Stimulated activated CD8-positive, alpha-beta memory T cell treated with anti-CD3 and anti-CD28 coated beads, Interleukin-2, amount 100 ng/mL, for 48 hours (primary cell): ENCODE measurements at places on chromosomes 5 and 9.

DNA sequence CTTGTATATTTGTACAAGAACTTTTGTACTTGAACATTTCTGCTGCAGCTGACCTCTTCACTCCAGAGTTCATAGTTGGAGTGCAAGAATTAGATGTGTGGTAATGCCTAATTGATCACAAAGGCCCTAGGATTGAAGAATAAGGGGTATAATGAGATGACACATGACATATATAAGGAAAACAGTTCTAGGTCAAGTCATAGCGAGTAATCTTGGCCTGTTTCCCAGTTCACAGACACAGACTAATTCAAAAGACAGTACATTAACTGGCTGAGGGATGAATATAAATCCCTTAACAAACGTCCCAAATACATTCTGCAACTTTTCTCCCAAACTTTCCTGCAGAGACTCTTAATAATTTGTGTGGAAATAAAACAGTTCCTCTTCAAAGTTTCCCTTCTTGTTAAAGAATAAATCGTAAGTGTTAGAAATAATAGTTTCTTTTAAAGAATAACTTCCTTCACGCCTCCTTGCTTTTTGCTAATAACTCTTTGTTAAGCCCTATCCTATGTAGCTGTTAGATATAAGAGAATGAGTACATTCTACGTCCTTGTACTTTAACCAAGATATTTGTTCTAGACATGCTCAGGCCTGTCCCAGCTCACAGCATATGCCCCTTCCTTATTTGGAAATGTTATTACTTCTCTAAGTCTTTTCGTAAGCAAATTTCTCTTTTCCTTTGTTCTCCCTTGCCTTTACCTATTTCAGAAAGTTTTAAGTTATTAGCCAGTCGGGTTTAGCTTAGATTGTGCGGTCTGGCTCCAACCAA lies 556.4 kb upstream of the CTNND2 start:
- DNase-seq: no peak

DNA sequence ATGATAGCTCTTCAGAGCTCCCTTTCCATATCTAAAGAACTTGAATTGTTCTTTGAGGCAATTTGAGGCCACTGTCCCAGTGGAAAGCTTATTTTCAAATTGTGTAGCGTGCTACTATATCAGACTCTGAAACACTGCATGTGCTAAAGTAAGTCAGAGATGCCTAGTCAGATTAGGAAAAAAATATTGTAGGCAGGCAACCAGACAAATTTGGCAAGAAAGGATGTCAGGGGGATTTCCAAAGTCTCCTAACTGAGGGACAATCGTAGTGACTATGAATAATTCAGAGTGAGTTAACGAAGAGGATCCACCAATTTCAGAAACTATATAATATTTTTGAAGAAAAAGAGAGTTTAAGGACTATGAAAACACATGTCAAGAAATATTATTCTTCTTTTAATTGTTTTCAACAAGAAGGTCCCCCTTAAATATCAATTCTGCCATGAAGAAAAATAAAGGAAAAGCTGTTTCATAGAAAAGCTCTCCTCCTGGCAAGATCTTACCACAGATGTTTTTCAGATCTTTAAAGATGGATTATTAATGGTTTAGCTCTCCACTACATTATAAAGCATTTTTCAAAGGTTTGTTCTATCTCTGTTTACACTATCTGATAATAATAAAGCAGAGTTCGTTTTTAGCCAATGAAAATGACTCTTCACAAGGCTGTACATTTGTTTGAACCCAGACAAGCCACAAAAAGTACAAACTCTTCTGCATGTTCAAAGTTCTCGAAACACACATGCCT lies 273.5 kb upstream of the PTGER4 start:
- DNase-seq: no peak

DNA sequence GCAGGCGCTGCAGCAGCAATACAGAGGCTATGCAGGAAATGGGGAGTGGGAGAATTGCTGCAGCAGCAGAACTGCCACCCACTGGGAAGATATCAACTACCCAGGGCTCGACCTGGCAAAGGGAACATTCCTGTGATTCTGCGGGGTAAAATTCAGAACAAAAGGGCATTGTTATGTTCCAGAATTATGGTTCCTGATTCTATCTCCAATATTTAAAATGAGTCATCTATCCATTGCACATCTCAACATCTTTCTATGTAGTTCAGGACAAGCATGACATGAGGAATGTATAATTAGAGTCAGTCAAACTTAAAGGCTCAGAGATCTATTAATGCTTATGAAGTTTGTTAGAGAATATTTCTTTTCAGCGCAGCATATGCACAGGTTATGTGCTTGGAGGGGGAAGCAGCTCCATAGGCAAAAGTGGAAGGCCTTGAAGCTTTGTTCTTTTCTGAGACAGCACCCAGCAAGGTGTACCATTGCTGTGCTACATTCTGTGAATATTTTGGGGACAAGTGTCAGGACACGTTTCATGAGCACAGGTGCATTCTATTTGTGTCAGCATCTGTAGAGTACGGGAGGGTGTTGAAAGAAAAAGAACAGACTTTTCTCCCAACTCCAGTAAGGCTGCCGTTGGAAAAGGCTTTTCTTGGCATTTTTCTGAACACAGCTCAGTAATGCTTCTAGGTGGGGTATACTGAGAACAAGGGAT lies 395.6 kb upstream of the MPDZ start:
- no peak for DNase-seq

GRCh38 chr5:159890141-159890540 lies 26.1 kb upstream of the ADRA1B start:
- no peak for DNase-seq

GRCh38 chr5:157767689-157768088 lies 24.2 kb downstream of the LSM11 start:
- DNase-seq: no peak

GRCh38 chr5:56633950-56634349 lies 181.4 kb upstream of the MAP3K1 start:
- no peak for DNase-seq

GRCh38 chr5:156340893-156341292 lies 13.9 kb downstream of the SGCD start:
- no peak for DNase-seq

- DNase-seq: no peak
These were observed 21.6 kb upstream of the HEMGN start for GRCh38 chr9:97959585-97959984.

DNA sequence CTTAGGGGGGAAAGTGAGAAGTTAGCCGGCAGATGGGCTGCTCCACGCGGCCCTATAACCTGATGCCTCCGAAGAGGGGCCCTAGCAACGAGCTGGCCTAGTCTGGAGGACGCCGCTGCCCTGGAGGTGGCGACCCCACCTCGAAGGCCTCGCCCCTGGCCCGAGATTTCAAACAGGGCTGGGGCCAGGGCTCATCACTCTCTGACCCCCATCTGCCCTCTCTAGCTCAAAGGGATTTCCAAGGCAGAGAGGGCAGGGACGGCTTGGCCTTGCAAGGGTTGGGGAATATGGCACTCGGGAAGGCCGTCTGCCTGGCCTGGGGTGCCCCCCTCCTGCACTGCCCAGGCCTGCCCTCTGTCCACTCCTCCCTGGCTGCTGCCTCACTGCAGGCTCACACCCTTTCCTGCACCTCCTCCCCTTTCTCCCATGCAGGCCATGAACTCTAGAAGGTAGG lies 25.5 kb upstream of the TIFAB start:
- no peak for DNase-seq

- DNase-seq: no peak
These were observed 2.5 kb upstream of the ISL1 start for GRCh38 chr5:51380603-51381207.

DNA sequence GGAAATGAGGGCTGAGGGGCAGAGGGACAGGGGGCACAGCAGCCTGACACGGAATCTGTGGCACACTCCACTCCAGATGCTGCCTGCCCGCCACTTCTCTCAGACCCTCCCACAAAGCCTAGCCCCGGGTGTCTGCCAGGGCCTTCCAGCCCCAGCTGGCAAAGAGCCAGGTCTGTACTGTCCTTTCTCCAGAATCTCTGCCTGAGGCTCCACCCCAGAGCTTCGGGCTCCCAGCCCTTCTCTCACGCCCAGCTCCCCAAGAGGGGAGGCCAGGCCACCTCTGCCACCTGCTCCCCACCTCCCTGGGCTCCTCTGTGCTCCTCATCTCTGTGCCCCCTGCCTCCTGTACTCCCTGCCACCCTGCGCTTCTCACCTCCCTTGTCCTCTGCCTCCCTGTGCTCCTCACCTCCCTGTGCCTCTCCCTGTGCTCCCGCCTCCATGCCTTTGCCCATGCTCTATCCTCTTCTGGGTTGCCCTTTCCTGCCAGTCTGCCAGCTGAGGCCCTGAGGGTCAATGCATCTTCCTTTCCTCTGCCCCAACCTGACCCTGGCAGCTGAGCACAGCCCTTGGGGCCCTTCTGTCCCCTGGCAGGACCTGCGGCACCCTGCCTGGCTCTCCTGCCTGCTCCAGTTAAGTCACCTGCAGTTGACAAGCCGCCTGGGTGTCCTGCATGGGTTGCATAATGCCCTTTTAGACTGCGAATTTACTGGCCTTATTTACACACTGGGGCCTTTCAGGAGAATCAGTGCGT lies 36.4 kb downstream of the RASGEF1C start:
- no peak for DNase-seq

DNA sequence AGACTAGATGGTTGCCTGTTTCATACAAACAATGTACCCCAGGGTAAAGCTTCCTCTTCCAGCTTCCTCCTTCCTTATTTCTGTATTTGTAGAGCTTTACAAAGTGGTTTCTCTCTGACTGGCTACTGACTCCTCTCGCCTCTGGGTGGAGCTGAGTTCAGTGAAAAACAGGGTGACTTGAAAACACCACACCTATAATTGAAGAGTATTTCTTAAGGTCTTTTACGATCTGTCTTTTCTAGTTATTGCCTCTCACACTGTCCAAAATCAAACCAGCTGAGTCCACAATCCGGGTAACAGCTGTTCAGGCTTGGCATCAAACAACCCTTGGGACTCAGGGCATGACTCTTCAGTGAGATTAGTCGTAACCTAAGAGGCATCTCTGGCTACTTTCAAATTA lies 200.4 kb downstream of the ARRDC3 start:
- no peak for DNase-seq

DNA sequence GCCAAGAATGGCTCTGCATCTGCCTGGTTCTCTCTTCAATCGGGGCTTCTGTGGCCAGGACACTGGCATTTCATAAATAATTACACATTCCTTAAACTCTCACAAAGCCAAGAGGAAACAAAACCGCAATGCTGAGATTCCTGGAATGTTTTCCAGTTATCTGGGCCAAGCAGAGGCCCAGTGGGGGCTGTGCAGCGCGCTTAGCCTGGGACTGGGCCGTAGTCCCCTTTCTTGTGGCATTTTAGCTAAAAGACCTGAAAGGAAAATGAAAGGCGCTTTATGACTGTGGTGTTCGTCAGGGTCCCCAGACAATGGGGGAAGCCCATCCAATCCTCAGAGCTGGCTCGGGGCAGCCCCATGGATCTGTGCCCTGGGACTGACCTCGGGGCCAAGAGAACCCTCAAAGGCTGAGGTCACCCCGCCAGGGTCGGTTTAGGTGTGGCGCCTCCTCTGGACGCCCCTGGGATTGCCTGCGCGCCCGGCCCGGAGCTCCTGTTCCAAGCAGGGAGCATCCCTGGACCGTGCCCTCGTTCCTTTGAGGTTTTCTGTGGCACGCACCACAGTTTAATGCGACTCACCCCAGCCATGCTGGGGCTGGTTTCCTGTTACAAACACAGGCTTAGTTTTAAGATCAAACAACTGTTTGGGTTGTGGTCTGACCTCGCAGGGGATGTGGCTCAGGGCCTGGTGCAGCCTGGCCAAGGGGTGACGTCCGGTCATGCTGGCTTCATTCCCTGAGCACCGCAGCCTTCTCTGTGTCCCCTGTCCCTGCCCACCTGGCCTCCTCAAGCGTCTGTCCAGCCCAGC lies 51.5 kb upstream of the NKD2 start:
- peak; percentile 48 for DNase-seq

- no peak for DNase-seq
These were observed 58.2 kb downstream of the NSUN2 start for GRCh38 chr5:6574537-6575245.

GRCh38 chr5:73484511-73484910 lies 13.7 kb upstream of the BTF3 start:
- DNase-seq: no peak

DNA sequence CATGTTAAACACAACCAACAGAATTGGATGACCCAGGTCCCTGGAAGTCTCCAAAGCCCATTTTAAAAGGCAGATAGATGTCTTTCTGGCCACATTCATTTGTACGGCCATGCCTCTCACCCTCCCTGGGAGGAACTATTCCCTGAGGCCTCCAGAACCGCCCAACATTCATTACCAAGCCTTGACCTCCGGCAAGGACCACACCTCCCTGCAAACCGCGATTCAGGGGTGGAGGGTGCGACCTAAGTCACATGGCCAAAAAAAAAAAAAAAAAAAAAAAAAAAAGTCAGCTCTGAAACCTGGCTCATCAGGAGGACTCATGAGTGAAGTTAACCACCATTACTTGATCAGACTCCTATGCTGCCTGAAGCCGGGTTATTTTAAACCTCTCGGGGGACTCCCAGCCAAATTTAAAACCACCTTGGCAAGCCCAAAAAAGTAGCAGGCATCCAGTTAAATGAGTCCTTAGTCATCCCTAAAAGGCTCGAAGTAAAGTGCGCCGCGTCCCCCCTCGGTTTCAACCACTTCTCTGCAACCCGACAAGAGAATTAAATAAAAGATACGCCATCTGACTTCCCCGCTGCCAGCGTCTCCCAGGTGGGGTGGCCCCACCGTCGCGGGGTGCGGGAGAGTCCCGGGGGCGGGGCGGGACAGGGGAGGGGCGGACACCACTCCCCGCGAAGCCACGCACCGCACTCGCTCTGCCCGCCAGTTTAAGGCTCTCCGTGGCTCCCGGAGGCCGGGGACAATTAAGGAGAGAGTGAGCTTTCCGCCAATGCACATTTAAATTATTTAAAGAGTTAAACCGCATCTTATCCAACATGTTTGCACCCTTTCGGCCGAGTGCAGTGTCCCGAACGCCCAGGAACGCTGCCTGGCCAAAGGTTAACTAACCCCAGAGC lies 2.3 kb downstream of the KLF9 start:
- peak; percentile 65 for DNase-seq

DNA sequence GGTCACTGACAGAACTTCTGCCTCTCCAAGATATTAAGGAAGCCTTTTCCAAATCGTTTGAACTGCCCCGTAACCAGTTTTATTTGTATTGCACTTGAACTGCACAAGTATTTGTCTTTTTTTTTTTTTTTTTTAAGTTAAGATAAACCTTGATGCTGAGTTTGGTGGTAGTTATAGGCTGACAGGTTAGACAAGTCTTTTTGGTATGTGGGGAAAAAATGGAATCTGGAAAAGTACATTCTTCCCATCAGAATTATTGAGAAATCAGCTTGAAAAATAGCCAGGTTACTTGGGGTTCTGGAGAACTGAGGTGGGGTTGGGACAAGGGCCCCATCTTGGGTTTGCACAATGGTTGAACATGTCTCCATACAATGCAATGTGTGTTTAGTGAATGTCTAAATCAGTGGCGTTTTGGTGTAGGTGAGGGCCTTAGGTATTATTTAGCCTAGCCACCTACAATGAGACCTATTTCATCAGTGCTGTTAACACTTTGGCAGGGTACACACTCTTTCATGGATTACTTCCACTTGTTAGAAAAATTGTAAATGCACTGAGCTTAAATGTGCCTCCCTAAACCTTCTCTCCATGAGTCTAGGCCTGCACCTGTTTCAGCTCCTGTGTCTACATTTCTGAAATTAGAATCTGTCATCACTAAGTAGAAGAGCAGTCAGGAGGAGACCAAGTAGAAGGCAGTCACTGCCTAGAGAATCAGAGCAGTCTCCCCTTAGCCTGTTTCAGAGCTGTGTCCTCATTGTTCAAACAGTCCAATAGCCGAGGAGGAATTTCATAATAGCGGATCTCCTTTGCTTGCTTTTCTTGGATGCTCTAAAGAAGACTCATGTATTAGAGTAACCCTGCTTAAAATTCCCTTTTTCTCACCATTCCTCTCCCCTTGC lies 140.0 kb upstream of the HMHB1 start:
- DNase-seq: no peak
